ENCODE measurements at places on chromosomes 7 and 10.

- no peak for DNase-seq
Measured at GRCh38 chr7:47504551-47505311, 77.2 kb downstream of the TNS3 start.

- no peak for DNase-seq
Measured at GRCh38 chr10:62021128-62021665, 119.7 kb downstream of the ARID5B start.

- no peak for DNase-seq
Measured at GRCh38 chr10:125299461-125299860, 139.1 kb upstream of the CTBP2 start.

DNA sequence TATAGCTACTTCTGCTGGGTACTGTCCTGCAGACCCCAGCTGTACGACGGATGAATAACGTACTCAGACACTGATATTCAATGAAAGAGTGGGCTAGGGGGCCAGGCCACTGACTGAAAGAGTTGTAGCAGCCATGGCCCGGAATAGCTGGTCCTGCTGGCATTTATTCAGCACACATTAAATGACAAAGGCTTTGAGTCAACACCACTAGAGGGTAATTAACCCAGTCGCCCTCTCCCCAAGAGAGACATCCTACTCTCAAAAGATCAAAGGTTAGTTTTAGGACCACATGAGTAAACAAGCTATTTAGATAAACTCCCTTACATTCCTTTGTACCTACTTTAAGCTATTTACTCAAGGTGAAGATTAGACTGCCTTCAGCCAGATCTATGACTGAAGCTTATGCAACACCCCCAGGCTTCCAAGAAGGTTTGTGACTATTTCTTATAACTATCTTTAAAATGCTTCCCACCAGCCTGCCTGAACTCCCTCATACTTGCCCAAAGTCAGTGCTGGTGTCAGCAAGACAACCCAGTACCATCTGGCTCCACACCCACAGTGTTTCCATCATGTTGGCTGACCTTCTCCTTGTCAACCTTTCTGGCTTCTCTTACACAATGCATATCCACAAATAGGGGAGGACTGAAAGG is 629.1 kb downstream of the SORCS1 start:
- DNase-seq: no peak

GRCh38 chr10:101495324-101495925 is 92.6 kb downstream of the POLL start:
- DNase-seq: no peak

DNA sequence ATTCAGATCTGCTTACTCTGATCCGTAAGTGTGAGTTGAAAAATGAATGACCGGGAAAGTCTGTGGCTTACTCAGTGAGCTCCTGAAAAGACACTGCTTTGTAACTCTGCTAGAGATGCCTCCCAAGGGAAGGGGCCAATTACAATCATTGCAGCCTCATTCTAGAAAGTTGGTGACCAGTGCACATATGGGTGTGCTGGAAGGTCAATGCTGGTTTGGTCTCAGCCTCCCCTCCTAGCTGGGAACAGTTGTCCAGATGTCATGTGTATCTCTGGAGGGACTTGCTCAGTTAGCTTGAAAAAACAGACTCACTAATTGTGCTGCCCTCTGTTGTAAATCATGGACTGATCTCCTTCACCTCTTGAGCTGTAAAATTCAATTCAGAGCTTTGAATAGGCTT is 405.0 kb downstream of the ADRA2A start:
- DNase-seq: no peak

DNA sequence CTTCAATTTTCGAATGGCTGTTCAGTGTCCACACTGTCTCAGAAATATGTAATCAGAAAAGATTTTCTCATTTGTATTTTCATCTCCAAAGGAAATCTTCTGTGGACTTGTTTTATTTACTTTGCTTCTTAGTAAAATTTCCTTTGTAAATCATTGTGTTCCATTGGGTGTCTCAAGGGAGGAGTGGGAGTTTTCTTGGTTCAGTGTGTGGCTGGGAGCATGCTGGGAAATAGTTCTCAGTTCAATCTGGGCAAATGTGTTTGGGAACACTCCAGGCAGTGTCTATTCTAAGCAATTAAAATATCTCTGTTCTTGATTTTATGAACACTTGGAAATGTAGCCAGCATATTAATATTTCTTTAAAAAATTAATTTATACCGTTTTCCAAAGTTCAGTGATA is 1019.8 kb downstream of the CNTNAP2 start:
- no peak for DNase-seq

- peak; percentile 74 for DNase-seq
Measured at GRCh38 chr10:48444266-48444665, 137.8 kb downstream of the MAPK8 start.

GRCh38 chr7:67033251-67033650 is 36.6 kb downstream of the TYW1 start:
- DNase-seq: no peak

DNA sequence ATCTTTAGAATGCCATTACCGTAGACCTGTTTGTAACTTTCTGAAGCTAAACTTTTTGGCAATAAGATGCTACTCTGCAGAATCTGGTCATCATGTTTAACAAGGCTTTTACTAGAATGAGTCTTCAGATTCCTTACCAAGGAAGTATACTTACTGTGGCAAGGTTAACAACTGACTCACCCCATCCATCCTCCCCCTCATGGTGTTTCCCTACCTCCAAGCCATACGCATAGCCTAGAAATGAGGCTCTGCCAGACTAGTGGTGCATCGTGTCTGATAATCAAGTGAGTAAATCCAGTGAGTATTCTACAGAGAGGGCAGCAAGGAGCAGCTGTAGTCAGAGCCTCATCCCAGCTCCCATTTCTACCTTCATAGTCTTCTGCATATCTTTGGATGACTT is 223.6 kb downstream of the IPMK start:
- no peak for DNase-seq

DNA sequence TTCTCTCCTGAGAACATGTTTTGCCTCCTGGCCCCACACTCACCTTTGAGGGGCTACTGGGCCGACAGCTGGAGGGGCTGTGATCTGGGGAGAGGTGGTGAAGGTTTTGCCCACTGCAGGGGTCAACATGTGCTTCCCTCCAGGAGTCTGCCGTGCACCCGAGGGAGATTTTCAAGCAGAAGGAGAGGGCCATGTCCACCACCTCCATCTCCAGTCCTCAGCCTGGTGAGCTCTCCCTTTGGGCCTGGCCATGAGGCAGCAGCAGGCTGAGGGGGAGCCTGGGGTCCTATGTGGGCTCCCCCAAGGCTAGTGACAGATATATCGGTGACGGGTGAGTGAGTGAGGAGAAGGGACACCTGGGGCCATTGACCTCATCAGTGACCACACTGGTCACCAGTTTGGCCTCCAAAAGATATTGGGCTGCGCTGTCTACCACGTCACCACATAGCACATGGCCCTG is 6.6 kb downstream of the PGAM2 start:
- no peak for DNase-seq

All from smooth muscle cell of the brain vasculature (primary cell).